ENCODE measurements at places on chromosomes 4 and X.

- DNase-seq, result no peak
These were observed 4.5 kb upstream of the TMEM255A start for GRCh38 chrX:120315776-120316175.

- DNase-seq, result no peak
These were observed 30.1 kb downstream of the SYTL5 start for GRCh38 chrX:38036466-38036865.

- DNase-seq, result no peak
These were observed 38.5 kb downstream of the RAB33B start for GRCh38 chr4:139492429-139492828.

- DNase-seq, result no peak
These were observed 17.3 kb upstream of the UVSSA start for GRCh38 chr4:1329408-1330371.

DNA sequence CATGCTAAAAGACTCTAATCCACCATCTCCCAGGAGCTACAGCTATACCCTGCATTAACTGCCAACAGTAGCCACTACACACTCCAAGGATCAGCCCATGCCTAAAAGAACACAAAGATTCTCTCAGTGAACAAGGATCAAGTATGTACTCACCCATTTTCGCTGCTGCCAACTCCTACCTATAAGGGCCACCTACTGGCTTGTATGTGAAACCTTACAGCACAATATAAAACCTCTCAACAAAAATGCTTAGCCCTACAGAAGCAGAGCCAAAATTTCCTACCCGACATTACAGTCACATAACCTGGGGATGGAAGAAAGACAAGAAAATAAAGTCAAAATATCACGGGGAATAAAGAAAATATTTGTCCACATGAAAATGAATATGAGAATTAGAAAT is 562.8 kb upstream of the POU3F4 start:
- no peak for DNase-seq

- DNase-seq, result no peak
These were observed 58.4 kb upstream of the ATOH1 start for GRCh38 chr4:93770201-93770600.

DNA sequence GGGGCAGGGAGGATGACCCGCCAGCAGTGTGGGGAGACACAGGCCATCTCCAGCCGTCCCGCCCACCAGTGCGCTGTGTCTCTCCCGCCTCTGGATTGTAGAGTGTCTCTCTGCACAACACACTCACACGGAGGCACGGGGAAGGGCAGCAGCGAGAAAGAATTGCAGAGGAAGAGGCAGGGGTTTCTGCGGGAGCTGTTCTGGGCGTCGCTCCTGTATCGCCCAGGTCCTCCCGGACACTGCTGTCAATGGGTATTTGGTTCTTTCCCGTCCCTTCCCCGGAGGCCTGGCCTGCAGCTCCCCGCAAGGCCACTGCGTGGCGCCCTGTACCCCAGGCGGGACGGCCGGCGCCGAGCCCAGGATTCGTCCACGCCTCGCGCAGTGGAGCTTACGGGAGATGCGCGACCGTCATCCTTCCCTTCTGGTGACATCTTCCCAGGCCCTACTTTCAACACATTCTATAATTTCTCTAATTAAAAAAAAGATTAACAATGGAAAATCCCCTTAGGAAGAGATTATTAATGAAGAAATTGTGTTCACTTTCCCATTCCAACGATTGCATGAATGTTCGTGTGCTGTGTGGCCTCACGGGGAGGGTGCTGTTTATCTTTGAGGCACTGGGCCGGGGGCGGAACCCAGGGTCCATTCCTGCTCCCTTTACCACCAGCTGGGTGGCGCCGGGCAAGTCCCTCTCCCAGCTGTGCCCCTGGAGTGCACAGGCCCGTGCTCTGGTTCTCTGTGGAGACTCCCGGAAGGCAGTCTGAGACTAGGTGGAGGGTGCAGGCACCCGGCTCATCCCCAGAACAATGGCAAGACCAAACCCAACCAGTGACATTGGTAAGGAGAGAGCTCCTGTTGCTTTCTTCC is 95.7 kb downstream of the CPZ start:
- DNase-seq, result no peak

DNA sequence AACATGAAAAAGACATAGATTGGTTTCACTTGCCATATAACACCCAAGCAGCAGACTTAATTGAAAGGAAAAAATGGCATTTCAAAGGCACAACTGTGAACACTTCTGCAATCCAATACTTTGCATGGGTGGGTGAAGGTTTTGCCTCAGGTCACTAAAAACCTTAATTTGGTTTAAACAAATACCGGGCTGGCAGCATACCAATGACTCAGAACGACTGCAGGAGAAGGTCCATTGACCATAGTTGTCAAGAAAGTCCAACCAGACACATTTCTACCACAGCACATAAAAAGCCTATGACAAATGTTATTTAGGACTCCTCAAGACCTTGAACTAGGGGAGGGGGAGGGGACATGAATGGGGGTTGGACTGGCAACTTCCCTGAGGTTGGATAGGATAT is 183.6 kb upstream of the TRPC5 start:
- DNase-seq, result no peak

DNA sequence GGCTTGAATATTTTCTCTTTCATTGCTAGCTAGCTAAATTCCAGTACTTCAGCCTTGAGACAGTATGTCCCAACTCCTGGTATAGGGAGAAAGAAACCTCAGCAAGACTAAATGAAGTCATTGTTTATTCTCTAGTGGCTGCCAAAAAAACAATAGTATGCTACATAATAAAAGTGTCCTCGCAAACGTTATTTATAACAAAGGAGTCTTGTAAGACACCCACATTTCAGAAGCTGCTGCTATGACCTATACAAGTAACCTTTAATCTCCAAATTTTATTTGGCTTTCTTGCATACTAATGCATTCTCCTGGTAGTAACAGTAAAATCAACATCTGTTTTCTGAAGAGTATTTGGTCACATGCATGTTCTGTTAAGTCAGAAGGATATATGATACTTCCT is 28.8 kb downstream of the NEK1 start:
- no peak for DNase-seq

- DNase-seq, result no peak
These were observed 979 bp downstream of the RP2 start for GRCh38 chrX:46837558-46838485.

DNA sequence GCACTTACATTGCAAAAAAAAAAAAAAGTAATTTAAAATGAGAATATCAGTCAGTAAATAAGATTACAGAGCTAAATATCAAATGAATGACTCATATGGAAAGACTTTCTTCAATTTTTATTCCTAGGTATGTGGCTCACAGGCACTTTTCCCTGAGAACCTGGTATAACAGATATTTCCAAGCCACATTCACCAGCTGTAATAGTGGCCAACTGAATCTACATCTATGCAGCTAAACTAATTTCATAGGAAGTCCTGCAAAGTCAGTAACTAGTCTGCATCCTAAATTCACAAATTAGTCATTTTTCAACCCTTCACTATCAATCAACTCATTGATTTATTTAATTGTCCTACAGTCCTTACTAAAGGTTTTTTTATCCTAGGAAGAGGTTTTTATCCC is 5.6 kb downstream of the PDE5A start:
- no peak for DNase-seq

- DNase-seq, result no peak
These were observed 52.6 kb upstream of the BBS12 start for GRCh38 chr4:122679946-122680345.

DNA sequence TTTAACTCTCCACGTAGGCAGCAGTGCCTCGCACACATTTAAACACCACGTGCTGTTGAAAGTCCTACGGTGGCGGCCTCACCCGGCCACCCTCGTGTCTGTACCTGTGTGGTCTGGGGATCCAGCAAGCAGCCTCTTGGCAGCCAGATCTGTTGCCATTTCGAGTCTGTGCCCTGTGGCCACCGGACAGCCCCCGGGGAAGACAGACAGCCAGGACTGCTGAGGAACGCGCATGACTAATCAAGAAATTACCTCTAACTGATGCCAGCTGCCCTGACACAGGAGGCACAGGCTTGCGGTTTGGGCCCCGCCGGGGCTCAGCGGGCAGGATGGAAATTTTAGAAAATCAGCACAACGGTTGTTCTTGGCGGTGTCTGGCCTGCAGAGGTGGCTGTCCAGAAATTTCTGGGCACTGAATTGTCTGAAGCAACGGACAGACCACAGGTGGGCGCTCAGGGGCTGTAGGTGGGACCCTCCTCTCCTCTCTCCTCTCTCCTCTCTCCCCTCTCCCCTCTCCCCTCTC is 15.6 kb upstream of the ASMTL start:
- no peak for DNase-seq

Measured in NCI-H2107 (cell line).